AG10803 (cell line): ENCODE measurements at places on chromosomes 2 and 18.

DNA sequence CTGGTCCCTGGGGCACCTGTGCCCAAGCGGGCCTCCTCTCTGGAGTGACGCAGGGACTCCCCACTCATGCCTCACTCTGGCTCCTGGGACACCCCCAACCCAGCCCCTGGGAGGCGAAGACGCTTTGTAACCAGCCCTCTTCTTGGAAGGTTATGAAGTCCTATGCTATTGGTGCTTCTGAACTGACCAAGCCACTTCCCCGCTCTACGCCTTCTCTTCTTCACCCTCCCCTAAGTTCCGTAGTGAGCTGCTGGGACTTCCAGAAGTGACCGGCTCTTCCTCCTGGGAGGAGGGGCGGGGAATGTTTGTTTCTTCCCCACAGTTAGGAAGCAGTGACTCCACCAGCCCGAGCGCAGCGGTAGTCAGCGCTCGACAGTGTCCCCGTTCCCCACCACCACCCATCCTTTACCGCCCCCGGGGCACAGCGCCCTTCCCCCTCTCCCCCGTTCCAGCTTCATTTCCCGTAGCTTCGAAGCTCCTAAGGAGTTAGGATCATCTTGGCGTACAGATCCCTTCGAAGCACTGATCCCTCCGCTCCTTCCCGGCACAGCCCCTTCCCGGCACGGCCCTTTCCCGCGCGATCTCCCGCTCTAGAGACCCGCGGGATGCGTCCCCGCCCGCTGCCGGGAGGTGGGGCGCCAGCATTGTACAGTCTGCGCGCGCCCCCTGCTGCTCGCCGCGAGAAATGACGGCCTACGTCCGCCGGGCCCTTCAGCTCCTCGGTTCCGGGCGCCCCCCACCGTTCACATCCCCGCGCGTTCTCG lies 25.3 kb upstream of the NOTO start:
- peak; percentile 78 for DNase-seq

- DNase-seq: peak; percentile 10
Measured at GRCh38 chr2:219331560-219332213, 857 bp downstream of the RESP18 start.

DNA sequence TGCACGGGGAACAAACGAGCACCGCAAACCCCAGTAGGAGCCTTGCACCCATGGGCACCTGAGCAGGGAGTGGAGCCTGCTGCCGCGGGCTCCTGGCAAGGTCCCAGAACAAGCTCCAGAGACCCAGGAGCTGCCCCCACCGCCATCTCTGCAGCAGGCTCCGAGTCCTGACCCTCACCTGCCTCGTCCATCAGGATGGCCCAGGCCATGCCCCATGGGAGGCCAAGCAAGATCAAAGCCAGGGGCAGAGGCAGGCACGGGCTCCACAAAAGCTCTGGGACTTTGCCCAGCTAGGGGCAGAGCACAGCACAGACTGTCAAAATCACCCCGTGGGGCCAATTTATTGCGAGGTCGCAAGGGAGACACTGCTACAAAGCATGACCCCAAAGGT lies 43.6 kb downstream of the GPC1 start:
- no peak for DNase-seq

- DNase-seq: no peak
Measured at GRCh38 chr2:138323382-138324067, 178.0 kb upstream of the SPOPL start.

- no peak for DNase-seq
Measured at GRCh38 chr2:119086327-119086726, 72.2 kb downstream of the C1QL2 start.

GRCh38 chr2:65436169-65436823 lies 3.9 kb upstream of the SPRED2 start:
- DNase-seq: peak; percentile 98

DNA sequence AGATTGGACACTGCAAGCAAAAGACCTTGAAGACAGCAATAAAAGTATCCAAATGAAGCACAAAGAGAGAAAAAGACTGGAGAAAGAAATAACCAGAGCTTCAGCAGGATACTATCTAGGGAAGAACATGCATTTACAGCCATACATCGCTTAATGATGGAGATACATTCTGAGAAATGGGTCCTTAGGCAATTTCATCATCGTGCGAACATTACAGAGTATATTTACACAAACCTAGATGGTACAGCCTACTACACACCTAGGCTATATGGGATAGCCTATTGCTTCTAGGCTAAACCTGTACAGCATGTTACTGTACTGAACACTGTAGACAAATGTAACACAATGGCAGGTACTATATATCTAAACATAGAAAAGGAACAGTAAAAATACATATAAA lies 11.9 kb downstream of the OLA1 start:
- DNase-seq: no peak

GRCh38 chr2:190981733-190982132 lies 32.2 kb downstream of the STAT1 start:
- no peak for DNase-seq

GRCh38 chr2:113118263-113118657 lies 9.1 kb upstream of the IL1RN start:
- DNase-seq: no peak

- no peak for DNase-seq
Measured at GRCh38 chr2:72175636-72176035, 28.0 kb upstream of the CYP26B1 start.

GRCh38 chr2:77119333-77119732 lies 402.8 kb downstream of the LRRTM4 start:
- DNase-seq: no peak

GRCh38 chr18:10752382-10752781 lies 226.6 kb downstream of the NAPG start:
- peak; percentile 7 for DNase-seq

- DNase-seq: peak; percentile 66
Measured at GRCh38 chr2:109438773-109439389, 174.9 kb downstream of the SEPTIN10 start.

DNA sequence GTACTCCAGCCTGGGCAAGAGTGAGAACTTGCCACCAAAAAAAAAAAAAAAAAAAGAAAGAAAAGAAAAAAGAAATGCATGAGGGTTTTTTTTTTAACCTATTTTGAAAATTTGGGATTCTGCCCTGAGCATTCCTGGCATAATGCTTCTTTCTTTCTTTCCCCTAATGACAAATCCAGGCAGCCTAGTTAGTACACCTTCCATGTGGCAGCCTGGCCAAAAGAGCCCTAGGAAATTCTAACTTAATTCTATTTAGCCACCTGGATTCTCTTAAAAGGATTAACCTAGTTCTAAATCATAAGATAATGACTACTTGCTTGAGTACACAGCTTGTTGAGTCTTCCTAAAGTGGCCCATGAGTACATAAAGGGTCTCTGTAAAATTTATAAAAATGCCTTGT lies 160.1 kb downstream of the THADA start:
- DNase-seq: no peak

- DNase-seq: no peak
Measured at GRCh38 chr2:84278386-84278785, 180.7 kb downstream of the SUCLG1 start.

DNA sequence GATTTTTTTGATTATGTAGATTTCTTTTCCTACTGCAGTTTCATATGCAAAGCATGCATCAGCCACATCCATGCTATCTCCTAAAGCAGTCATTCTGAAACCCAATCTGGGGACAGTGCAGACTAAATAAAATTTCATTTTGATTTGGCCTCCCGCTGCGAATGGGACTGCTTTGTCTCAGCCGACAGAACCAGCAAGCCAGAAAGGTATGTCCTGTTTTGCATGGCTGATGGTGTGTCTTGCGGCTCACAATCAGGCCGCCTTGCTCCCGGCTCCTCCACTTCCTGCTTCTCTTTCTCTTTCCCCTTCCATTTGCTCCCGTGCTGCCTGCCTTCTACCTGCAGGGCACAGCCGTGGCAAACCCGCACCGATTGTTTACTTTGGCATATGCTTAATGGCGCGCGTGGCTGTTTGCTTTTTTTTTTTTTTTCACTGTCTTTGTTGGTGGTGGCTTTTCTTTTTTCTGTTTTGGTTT lies 419.6 kb upstream of the POU3F3 start:
- no peak for DNase-seq

DNA sequence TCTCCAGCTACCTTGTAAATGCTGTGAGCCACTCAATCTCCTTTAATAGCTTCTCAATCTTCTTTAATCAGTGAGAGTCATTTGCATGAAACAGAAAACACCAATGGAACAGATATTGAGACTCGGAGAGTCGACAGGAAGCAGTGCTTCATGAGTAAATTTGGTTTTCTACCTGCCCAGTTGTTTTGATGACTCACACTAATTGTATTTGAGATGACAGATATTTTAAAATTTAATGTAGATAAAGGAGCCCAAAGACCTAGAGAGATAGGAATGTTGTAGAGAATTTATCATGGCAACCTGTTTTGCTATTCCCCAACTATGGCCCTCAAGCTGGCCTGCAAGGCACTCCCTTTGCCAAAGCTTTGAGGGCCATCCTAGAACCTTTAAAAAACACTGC lies 119.1 kb downstream of the CDC42EP3 start:
- DNase-seq: no peak

DNA sequence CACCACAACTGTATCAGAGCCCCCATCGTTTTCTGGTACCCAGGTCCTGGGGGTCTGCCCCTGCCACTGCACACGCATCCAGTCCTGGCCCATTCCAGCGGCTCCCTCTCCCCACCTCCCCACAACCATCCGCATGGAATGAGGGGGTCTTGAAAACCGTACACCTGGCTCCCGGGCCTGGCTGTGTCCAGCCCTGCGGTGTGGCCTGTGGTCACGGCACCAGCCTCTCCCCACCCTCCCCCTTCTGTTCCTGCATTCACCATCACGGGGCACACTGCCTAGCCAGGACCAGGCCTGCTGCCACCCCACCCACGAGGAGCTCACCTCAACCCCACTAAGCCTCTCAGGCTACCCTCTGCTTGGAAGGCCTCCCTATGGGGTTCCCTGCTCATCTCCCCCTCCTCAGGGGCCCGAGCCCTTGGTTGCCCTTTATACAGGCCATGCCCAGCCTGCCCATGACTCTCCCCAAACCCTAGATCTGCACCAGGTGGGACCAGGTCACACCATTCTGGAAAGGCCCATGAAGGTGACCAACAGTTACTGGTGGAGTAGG lies 11.4 kb downstream of the GPR35 start:
- no peak for DNase-seq

GRCh38 chr18:59802031-59802430 lies 97.8 kb upstream of the PMAIP1 start:
- DNase-seq: no peak

DNA sequence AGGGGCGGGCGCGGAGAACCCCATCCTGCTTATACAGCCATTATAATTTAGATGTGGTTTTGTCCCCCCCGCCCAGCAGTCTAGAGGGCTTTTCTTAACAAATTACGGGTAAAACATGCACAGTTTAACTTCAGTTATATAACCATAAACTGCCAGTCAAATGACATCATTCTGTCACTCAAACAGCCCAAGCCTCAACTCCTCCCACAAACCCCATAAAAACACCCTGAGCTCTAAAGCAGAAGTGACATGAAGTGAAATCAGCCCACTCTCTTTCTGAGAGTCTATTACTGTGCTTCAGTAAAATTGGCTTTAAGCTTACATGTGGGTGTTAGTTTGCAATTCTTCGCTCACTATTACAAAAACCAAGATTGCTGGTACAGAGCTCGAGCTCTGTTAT lies 705.1 kb upstream of the GCFC2 start:
- DNase-seq: no peak

DNA sequence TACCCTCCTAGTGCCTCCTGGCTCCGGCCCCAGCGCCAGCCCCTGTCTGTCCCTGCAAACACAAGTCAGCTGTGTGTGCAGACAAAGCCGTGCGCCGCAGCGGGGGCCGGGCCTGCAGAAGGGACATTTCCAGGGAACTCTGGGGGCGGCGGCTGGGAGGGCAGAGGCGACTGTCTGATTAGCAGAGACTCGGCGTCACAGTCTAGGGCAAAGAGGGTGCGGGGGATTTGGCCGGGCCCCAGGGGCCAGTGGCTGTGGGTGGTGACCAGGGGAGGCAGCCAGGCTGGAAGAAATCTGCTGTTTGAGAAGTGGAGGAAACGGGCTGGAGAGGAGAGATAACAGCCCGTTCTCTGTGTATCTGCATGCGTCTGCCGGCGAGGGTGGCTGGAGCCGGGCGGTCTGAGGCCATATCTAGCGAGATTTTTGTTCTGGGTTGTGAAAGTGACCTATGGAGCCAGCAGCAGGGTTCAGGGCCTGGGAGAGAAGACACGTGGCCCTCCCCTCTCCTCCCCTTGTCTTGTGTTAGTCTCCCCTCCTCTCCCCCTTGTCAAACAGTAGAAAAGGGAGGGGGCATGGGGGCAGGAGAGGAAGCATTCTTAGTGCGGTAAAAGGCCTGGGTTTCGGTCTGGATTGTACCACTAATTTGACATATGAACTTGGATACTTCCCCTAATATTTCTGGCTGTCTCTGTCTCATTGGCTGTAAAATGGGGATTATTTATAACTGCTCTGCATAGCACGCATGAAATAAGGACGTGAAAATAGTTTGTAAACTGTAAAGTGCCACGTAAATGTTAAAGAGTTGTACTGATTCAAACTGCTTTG lies 169.4 kb downstream of the SMAD7 start:
- peak; percentile 46 for DNase-seq

- no peak for DNase-seq
Measured at GRCh38 chr18:3120356-3120755, 99.4 kb downstream of the MYOM1 start.
